Sigmoid colon (tissue), 7 donors: ENCODE measurements at places on chromosomes 2 and 18. TPM values are rescaled to one million over a fixed set of nuclear protein-coding genes. Genes with fewer than 3 reads are reported as not detected.

- DNase-seq, result no peak
These were observed 459.5 kb upstream of the CDH20 start for GRCh38 chr18:60873708-60874107.

- DNase-seq, result no peak
These were observed 5.9 kb downstream of the WIPF1 start for GRCh38 chr2:174591740-174592139.

DNA sequence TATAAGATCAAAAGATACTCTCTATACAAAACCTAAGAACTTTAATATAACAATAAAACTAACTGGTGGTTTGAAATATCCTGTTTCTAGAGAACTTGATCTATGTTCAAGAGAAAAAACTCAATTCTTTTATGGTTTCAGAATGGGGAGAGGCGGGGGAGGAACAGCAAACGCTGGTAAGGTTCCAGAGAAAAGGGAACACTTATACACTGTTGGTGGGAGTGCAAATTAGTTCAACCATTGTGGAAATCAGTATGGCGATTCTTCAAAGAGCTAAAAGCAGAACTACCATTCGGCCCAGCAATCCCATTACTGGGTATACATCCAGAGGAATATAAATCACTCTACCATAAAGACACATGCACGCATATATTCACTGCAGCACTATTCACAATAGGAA, 17.2 kb downstream of the FAM98A start:
- DNase-seq, result no peak

CELF4 gene
- total RNA-seq, result 4.6 TPM

DAW1 gene
- total RNA-seq, result not detected
